ENCODE measurements at places on chromosomes 6 and 20. TPM values are rescaled to one million over a fixed set of nuclear protein-coding genes. Genes with fewer than 3 reads are reported as not detected.

- no peak for DNase-seq
Measured at GRCh38 chr6:41675176-41675775, 37.0 kb downstream of the MDFI start.

GRCh38 chr20:10639737-10640556 is 33.9 kb downstream of the JAG1 start:
- DNase-seq, result no peak

- DNase-seq, result no peak
Measured at GRCh38 chr6:52098721-52099120, 11.3 kb upstream of the PKHD1 start.

CCDC170 gene
- not detected for total RNA-seq

Data from NCI-H460 (cell line).